ENCODE measurements at places on chromosomes 5 and 9. TPM values are rescaled to one million over a fixed set of nuclear protein-coding genes. Genes with fewer than 3 reads are reported as not detected.

Gene MSX2
- total RNA-seq, result not detected

Gene INSL6
- total RNA-seq, result not detected

Gene RFESD
- total RNA-seq, result 1.1 TPM

Gene GRIA1
- 0.42 TPM for total RNA-seq

Gene ACOT12
- 0.48 TPM for total RNA-seq

Gene FGFR4
- 15.5 TPM for total RNA-seq

Gene BHMT2
- 13.6 TPM for total RNA-seq

Gene FOXD4L5
- not detected for total RNA-seq

Gene ANKRD18B
- 2.8 TPM for total RNA-seq

Gene CATSPER3
- 0.69 TPM for total RNA-seq

Gene NUTM2F
- not detected for total RNA-seq

Gene REEP2
- 3.5 TPM for total RNA-seq

DNA sequence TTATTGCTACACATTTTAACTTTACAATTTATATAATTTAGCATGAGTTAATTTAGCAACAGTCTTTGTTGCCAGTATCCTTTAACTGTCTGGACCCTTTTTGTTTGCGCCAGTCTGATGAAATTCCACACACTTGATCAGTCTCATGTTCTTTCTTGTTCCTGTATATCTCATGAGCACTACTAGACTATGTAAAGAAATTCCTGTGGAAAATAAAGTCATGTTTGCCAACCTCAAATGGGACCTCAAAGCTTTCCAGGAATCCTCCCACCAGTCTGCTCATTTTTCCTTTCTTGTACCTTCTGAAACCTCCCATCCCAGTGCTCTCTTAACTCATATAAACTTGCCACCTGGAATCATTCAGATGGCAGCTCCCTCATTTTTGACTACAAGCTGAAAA is 8.0 kb downstream of the DMXL1 start:
- DNase-seq, result no peak
- no peaks in the 10 kb centered on the region for H3K27me3 ChIP-seq
- no peak overlapping the region for H3K27ac ChIP-seq
- peaks cover 8% of the 10 kb centered on the region for H3K4me1 ChIP-seq
- no peak overlapping the region for H3K4me3 ChIP-seq
- H3K36me3 ChIP-seq, result no peaks in the 10 kb centered on the region

GRCh38 chr9:124743686-124744348 is 27.3 kb downstream of the NR6A1 start:
- no peaks in the 10 kb centered on the region for H3K4me1 ChIP-seq
- H3K27ac ChIP-seq, result no peak overlapping the region
- H3K27me3 ChIP-seq, result no peaks in the 10 kb centered on the region

GRCh38 chr5:79259810-79260209 is 23.9 kb downstream of the JMY start:
- H3K27me3 ChIP-seq, result no peaks in the 10 kb centered on the region
- DNase-seq, result no peak
- no peak overlapping the region for H3K27ac ChIP-seq
- H3K4me1 ChIP-seq, result peaks cover 4% of the 10 kb centered on the region

- H3K27me3 ChIP-seq, result no peaks in the 10 kb centered on the region
- no peaks in the 10 kb centered on the region for H3K4me1 ChIP-seq
- no peaks in the 10 kb centered on the region for H3K36me3 ChIP-seq
- no peak overlapping the region for H3K4me3 ChIP-seq
- no peak overlapping the region for H3K27ac ChIP-seq
These were observed 124.0 kb upstream of the PJA2 start for GRCh38 chr5:109533751-109534272.

DNA sequence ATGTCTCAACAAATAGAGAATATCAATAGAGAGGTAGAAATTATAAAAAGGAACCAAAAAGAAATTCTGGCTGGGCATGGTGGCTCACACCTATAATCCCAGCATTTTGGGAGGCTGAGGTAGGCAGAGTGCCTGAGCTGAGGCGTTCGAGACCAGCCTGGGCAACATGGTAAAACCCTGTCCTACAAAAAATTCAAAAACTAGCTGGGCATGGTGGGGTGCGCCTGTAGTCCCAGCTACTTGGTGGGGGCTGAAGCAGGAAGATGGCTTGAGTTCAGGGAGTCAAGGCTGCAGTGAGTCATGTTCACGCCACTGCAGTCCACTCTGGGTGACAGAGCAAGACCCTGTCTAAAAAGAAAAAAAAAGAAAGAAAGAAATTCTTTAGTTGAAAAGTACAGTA is 24.9 kb downstream of the IPPK start:
- H3K4me3 ChIP-seq, result no peak overlapping the region
- H3K27me3 ChIP-seq, result no peaks in the 10 kb centered on the region
- no peaks in the 10 kb centered on the region for H3K36me3 ChIP-seq
- no peak for DNase-seq

- no peak overlapping the region for H3K4me3 ChIP-seq
- no peak overlapping the region for H3K27ac ChIP-seq
- H3K36me3 ChIP-seq, result no peaks in the 10 kb centered on the region
- peaks cover 12% of the 10 kb centered on the region for H3K4me1 ChIP-seq
- DNase-seq, result no peak
These were observed 49.9 kb upstream of the JAK2 start for GRCh38 chr9:4935001-4935672.

GRCh38 chr5:44809215-44809955 is 638 bp downstream of the MRPS30 start:
- H3K27ac ChIP-seq, result peak overlapping the region; percentile 86
- no peaks in the 10 kb centered on the region for H3K27me3 ChIP-seq
- H3K4me3 ChIP-seq, result peak overlapping the region; percentile 87
- DNase-seq, result peak; percentile 32
- no peaks in the 10 kb centered on the region for H3K36me3 ChIP-seq
- H3K4me1 ChIP-seq, result peaks cover 4% of the 10 kb centered on the region

- no peaks in the 10 kb centered on the region for H3K27me3 ChIP-seq
- no peak overlapping the region for H3K4me3 ChIP-seq
- no peaks in the 10 kb centered on the region for H3K36me3 ChIP-seq
- H3K27ac ChIP-seq, result no peak overlapping the region
- H3K4me1 ChIP-seq, result peaks cover 12% of the 10 kb centered on the region
These were observed 10.5 kb downstream of the LHX6 start for GRCh38 chr9:122218071-122218934.

DNA sequence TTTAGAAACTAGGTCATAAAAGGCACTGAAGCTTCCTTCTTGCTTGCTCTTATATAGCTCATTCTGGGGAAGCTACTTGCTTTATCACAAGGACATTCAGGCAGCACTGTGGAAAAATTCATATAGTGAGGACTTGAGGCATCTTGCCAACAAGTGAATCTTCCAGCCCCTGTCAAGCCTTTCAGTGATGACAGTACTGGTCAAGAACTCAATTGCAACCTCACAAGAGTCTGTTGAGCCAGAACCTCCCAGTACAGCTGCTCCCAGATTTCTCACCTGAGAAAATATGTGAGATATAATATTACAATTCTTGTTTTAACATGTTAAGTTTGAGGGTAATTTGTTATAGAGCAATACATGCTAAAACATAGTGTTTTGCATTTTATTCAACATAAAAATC is 2011.0 kb upstream of the NUDT12 start:
- H3K4me1 ChIP-seq, result no peaks in the 10 kb centered on the region
- H3K36me3 ChIP-seq, result no peaks in the 10 kb centered on the region
- no peak for DNase-seq
- H3K4me3 ChIP-seq, result no peak overlapping the region
- no peaks in the 10 kb centered on the region for H3K27me3 ChIP-seq

DNA sequence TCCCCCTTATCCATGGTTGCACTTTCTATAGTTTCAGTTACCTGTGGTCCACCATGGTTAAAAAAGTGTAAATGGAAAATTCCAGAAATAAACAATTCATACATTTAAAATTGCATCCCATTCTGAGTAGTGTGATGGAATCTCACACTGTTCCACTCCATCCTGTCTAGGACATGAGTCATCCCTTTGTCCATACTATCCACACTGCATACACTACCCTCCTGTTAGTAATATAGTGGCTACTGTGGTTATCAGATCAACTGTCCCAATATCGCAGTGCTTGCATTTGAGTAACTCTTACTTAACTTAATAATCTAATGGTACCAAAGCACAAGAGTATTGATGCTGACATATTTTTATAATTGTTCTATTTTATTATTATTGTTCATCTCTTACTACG is 100.7 kb downstream of the RAB3C start:
- no peak overlapping the region for H3K27ac ChIP-seq
- no peak overlapping the region for H3K4me3 ChIP-seq
- H3K36me3 ChIP-seq, result no peaks in the 10 kb centered on the region
- no peaks in the 10 kb centered on the region for H3K27me3 ChIP-seq
- H3K4me1 ChIP-seq, result no peaks in the 10 kb centered on the region

DNA sequence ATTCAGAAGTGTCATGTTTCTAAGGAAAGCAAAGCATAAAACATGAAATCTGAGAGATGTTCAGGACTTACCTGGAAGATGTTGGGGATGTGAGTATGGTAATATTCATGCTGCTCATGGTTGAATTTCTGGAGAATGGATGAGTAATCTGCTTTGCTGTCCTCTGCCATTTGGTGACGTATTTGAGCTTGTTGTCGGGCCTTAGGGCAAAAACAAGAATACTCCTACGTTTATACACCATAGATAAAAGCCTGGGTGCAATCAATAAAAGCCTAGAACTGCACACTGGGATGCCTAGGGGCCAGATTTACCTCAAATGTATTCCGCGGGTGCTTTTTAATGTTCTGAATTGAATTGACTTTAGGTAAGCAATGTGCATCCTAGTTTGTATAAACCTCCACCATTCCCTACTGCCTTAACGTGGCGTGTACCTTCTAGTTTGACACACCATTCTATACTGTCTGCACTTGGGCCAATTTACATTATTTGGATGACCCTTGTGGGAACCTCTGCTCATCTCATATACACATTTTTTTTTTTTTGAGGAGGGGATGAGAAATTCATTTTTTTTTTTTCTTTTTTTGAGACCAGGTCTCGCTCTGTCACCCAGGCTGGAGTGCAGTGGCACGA is 94.4 kb downstream of the USP20 start:
- DNase-seq, result no peak
- H3K27ac ChIP-seq, result no peak overlapping the region
- H3K27me3 ChIP-seq, result no peaks in the 10 kb centered on the region
- peaks cover 7% of the 10 kb centered on the region for H3K4me1 ChIP-seq

DNA sequence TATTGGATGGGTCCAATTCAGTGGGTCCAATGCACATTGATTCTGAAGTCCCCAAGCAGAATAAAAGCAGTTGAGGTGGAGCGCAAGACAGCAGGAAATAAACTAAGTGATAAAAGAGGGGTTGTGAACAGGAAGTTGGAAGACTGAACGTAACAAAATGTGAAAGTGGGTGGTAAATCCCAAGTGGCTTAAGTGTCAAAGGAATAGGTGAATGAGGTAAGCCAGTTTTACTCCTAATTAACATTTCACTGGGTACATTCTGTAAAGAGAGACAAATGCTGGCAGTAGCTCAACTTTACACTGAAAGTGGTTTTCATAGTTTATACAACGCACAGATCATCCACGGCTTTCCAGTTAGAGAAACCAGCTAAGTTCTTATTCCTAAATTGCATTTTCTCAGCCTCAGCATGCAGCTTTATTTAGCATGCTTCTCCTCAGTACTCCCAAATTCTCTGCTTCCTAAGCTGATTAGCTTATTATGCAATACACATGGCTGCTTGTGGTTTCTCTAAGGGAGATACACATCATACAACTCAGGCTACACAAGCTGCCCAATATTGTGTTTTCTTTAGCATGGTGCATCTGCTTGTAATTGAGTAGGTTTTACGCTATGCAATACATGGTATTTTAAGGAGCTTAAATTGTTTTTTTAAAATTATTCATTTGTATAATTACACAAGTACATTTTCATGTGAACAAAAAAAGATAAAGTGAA is 34.2 kb upstream of the HSD17B4 start:
- DNase-seq, result no peak
- no peak overlapping the region for H3K27ac ChIP-seq
- H3K4me1 ChIP-seq, result no peaks in the 10 kb centered on the region
- no peak overlapping the region for H3K4me3 ChIP-seq
- H3K27me3 ChIP-seq, result no peaks in the 10 kb centered on the region

GRCh38 chr5:44331471-44332050 is 57.7 kb downstream of the FGF10 start:
- H3K4me3 ChIP-seq, result no peak overlapping the region
- no peaks in the 10 kb centered on the region for H3K27me3 ChIP-seq
- no peak overlapping the region for H3K27ac ChIP-seq
- no peak for DNase-seq
- H3K4me1 ChIP-seq, result no peaks in the 10 kb centered on the region
- H3K36me3 ChIP-seq, result no peaks in the 10 kb centered on the region

DNA sequence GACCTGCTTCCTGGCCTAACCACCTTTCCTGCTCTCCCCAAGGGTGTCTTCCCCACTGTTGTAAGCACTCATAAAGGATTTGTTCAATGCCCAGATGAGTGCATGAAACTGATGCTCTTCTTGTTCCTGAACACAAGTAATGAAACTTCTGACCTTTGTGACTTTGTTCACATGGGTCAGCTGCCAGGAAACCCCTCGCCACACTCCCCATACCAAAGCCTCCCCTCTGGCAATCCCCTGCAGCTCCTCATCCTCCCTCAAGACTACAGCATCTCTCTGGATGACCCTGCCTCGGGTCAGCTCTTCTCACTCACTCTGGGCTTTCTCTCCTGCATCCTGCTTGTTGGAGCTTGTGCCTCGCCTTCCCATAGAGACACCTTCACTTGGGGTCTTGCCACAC is 72.2 kb upstream of the SPTLC1 start:
- no peak for DNase-seq
- no peaks in the 10 kb centered on the region for H3K36me3 ChIP-seq
- no peak overlapping the region for H3K27ac ChIP-seq
- no peaks in the 10 kb centered on the region for H3K27me3 ChIP-seq
- no peak overlapping the region for H3K4me3 ChIP-seq
- H3K4me1 ChIP-seq, result no peaks in the 10 kb centered on the region

- H3K4me1 ChIP-seq, result peaks cover 5% of the 10 kb centered on the region
- no peak overlapping the region for H3K4me3 ChIP-seq
- no peaks in the 10 kb centered on the region for H3K27me3 ChIP-seq
- DNase-seq, result no peak
- no peaks in the 10 kb centered on the region for H3K36me3 ChIP-seq
These were observed 24.6 kb downstream of the SERINC5 start for GRCh38 chr5:80231243-80231642.

DNA sequence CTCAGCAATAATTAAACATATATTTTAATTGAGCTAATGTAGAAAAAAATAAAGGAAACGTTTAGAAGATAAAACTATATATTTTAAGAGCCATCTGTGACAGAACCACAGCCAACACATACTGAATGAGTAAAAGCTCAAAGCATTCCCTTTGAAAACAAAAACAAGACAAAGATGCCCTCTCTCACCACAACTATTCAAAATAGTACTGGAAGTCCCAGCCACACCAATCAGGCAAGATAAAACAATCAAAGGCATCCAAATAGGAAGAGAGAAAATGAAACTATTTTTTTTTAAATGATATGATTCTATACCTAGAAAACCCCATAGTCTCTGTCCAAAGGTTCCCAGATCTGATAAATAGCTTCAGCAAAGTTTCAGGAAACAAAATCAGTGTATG is 262.0 kb downstream of the HTR1A start:
- no peaks in the 10 kb centered on the region for H3K36me3 ChIP-seq
- H3K4me3 ChIP-seq, result no peak overlapping the region

DNA sequence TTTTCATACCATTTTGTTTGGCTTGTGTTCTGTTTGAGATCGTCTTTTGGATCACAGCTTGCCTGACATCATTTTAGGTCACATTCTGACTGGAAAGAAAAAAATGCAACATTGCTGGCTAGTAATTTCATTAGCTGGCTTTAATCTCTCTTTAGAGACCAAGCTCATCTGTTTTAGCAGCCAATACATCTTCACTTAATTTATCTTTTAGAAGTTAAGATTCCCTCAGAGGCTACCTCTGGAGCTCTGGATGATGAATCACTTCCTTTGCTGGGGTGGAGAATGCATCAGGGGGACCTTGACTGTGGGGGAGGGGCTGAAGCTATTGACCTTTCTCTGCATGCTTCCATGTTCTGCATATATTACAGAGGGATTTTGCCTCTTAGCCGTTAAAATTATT is 181.5 kb upstream of the OTULINL start:
- H3K36me3 ChIP-seq, result no peaks in the 10 kb centered on the region
- H3K4me1 ChIP-seq, result peaks cover 2% of the 10 kb centered on the region
- no peaks in the 10 kb centered on the region for H3K27me3 ChIP-seq
- H3K4me3 ChIP-seq, result no peak overlapping the region
- DNase-seq, result no peak
- no peak overlapping the region for H3K27ac ChIP-seq
